ENCODE measurements at places on chromosomes 1 and 21.

DNA sequence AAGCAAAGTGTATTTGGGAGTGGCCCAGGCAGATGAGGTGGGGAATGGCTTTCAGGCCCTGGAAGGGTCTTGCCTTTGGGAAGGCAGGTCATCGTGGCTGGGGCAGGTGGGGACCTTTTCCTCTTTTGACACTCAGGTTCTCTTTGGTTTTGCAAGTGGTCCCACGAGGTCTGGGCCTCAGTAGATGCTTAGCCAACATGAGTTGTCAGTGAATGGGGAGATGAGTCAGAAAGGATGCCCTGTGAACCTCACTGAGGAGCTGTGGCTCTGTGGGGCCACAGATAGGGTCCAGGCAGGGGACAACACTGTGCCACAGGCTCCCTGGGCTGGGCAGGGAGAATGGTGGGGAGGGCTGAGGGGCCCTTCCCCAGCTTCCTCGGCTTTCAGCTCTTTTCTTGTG lies 19.0 kb downstream of the ARHGEF10L start:
- DNase-seq = no peak

DNA sequence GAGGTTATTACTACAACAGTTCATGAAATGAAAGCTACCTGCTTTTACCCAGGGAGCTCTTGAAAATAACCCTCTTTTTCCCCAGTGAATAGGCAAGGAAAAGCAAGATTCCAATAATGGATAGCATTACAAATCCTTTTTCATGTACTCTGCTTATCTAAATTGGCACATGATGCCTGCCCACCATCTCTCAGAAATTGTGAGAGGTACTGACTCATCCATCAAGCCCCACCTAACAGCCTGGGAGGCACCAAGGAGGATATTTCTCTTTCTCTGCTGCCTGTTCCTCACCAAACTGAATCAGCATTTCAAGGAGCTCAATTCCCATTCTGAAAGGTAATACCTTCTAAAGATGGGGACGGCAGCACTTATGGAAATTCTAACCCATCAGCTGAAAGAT lies 34.4 kb downstream of the PALMD start:
- no peak for DNase-seq

- DNase-seq = no peak
These were observed 62.6 kb upstream of the ACOT11 start for GRCh38 chr1:54485416-54485815.

GRCh38 chr21:30044447-30045064 lies 104.8 kb upstream of the GRIK1 start:
- DNase-seq = no peak

DNA sequence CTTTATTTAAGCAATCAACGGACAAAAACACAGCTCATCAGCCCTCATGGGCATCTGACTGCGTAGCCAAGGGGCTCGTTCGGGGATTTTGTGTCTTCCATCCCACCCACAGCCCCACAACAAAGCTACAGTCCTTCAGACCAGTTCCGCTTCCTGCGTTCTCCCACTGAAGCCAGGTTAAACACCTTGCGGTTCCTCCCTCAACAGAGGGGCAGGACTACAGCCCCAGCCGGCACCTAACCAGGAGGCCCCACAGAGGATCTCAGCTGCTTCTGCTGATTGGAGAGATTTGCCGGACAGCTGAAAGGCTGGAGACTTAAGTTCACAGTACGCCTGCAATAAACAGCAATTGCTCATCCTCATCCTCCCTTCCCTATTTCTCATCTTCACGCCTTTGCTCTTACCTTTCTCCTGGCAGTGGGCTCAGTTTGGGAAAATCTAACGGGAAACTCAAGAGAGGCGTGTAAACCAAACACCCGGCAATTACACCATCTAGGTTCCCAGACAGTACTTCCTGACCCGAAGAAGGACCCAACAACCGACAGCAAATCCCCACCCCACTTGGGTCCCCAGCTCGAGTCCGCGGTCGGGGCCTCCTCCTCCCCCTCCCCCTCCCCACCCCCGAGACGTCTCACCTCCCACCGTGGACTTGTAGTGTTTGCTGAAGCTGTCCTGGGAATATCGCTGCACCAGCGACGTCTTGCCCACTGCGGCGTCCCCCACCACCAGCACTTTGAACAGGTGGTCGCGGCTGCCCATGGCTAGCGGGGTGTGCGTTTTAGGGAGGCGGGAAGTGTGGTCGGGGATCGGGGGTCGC lies 876 bp downstream of the RAB29 start:
- DNase-seq = no peak

GRCh38 chr1:64184003-64184440 lies 19.4 kb upstream of the UBE2U start:
- no peak for DNase-seq
